ENCODE measurements at places on chromosomes 6 and 20. TPM values are rescaled to one million over a fixed set of nuclear protein-coding genes. Genes with fewer than 3 reads are reported as not detected.

The HMGCLL1 gene
- not detected for total RNA-seq

The PAX1 gene
- total RNA-seq: not detected

The SNRNP48 gene
- 15.3 TPM for total RNA-seq

The MAK gene
- total RNA-seq: not detected

The RIN2 gene
- total RNA-seq: 36.6 TPM

The FOXQ1 gene
- 1.3 TPM for total RNA-seq

The TCP11 gene
- not detected for total RNA-seq

The RAET1E gene
- 0.63 TPM for total RNA-seq

Measured in fibroblast of the aortic adventitia (primary cell).